ENCODE measurements at places on chromosomes 12 and 14.
A peak's percentile ranks its signal among the peaks of the same experiment; 100 is the strongest.

DNA sequence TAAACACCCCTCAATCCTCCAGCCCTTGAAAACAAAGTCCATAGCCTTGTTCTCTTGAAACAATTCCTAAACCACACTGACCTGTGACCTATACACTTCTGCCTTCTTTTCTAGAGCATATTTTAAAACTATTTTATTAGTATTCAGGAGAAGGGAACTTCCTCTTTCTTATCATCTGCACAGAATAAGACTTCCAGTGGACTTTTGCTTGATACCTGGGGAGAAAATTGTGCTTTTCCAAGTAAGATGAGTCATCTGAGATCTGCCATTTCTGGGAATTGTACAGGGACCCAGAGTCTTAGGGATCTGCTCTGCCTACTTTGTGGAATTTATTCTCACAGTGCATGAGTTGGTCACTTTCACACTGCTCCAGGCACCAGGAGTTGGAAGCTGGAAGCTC is 10.5 kb upstream of the WNT5B start:
- DNase-seq = no peak

- DNase-seq = no peak
These were observed 18.7 kb upstream of the MMP19 start for GRCh38 chr12:55861396-55861795.

DNA sequence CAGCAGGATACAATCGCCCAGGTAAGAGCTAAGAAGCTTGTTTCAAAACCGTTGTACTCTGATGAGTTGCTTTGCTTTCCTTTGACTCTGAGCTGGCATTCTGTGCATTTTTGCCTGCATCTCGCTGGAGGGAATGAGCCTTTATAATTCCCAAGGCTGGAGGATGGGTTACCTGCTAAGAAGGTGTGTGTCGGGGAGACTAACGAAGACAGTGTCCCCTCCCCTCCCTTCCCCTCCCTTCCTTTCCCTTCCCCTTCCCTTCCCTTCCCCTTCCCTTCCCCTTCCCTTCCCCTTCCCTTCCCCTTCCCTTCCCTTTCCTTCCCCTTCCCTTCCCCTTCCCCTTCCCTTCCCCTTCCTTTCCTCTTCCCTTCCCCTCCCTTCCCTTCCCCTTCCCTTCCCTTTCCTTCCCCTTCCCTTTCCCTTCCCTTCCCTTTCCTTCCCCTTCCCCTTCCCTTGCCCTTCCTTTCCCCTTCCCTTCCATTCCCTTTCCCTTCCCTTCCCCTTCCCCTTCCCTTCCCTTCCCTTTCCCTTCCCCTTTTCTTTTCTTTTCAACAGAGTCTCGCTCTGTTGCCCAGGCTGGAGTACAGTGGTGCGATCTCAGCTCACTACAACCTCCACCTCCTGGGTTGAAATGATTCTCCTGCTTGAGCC is 15.4 kb downstream of the C3AR1 start:
- no peak for DNase-seq

- no peak for DNase-seq
These were observed 346.4 kb upstream of the ATP2B1 start for GRCh38 chr12:90055071-90055470.

- DNase-seq = no peak
These were observed 38.0 kb downstream of the TMEM120B start for GRCh38 chr12:121750507-121750955.

DNA sequence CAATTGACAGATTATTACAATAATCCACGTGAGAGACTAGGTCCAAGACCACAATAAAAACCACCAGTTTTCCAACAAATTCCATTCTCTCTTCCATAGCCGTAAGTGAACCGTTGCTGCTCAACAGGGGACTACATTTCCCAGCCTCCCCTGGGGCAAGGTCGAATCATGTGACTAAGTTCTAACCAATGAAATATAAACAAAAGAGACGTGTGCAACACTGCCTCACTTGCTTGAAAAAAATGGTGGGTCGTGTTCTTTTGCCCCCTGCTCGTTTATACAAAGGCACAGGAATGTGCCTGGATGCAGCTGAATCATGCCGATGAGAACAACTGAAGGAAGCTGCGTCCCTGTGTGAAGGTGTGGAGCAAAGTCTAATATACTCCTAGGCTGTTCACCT is 51.1 kb downstream of the HSPB8 start:
- DNase-seq = peak; percentile 27

- DNase-seq = no peak
These were observed 114.5 kb downstream of the DACT1 start for GRCh38 chr14:58752289-58752688.

GRCh38 chr14:97336179-97336578 is 539.0 kb downstream of the VRK1 start:
- no peak for DNase-seq

- DNase-seq = no peak
These were observed 22.3 kb downstream of the IFT43 start for GRCh38 chr14:76007852-76008251.

DNA sequence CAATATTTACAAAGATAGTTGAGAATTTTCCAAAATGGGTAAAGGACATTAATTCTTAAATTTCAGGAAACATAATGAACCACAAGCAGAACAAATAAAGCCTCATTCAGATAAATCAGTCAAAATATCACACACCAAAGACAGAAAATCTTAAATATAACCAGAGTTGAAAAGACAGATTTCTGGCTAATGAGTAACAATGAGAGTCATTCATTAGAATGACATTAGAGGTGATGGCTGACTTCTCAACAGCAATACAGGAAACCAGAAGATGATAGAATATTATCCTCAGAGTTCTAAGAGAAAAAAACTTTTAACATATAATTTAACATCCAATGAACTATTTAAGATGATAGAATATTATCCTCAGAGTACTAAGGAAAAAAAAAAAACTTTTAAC is 124.2 kb downstream of the DENND5B start:
- no peak for DNase-seq

DNA sequence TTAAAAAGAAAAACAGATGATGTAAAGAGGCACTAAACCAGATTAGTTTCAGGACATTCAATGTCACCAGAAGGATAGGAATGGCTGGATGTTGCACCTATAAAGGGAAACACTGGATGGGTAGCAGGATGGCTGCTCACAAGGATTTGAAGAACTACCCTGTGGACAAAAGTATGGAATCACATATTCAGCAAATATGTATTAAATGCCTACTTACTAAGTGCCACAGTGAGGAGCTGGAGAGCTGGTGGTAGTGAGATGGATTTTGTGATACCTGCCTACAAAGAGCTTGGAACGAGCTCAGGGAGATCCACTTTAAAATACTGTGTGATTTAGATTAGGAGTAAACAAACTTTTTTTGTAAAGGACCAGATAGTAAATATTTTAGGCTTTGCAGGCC is 316.2 kb downstream of the PAWR start:
- DNase-seq = no peak

DNA sequence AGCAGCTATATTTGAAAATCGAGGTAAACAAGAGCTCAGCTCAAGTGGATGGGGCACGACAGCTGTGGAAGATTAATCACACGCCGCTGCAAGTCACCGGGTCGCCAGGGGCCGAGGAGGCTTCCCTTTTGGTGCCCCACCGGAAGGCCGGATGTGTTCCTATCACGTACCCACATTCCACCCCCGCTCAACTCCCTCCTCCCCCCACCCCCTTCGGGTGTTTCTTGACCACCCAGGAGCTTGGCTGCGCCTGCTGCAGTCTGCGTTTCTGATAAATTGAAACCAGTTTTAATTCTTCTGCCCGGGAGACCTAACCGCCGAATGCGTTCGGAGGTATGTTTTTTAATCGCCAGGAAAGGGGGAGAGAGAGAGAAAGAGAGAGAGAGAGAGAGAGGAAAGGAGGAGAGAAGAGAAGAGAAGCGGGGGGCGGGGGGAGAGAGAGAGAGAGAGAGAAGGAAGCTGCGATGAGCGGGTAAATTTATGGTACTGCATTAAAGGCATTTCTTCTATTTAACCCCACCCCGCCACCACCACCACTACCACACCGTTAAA is 1.8 kb downstream of the SLC8A3 start:
- no peak for DNase-seq

GRCh38 chr12:27244689-27245488 is 803 bp downstream of the STK38L start:
- no peak for DNase-seq

DNA sequence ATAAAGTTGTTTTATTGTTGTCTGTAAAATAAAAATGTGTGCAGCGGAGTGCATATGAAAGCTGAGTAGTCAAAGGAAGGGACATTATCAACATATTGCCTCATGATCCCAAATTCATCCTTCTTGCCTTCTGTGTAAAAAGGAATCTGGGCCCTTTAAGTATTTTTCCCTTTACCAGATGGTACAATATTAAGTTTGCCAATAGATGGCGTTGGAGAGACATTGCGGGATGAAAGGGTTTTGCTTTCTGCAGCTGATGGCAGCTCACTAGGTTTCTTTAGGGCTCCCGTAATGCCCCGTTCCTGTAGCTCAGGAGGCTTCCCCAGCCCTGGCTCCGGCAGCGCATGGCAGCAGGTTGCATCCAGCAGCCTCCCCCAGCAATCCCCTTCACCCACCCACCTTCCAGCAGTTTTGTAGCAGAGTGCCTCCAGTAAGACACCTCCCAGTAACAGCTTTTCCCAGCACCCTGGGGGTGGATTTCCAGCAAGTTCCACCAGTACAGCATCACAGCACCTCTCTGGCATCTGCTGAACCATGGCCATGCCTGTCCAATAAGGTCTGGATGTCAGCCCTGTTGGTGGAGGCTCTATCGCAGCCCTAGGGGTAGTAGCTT is 354.4 kb downstream of the MED13L start:
- DNase-seq = no peak

DNA sequence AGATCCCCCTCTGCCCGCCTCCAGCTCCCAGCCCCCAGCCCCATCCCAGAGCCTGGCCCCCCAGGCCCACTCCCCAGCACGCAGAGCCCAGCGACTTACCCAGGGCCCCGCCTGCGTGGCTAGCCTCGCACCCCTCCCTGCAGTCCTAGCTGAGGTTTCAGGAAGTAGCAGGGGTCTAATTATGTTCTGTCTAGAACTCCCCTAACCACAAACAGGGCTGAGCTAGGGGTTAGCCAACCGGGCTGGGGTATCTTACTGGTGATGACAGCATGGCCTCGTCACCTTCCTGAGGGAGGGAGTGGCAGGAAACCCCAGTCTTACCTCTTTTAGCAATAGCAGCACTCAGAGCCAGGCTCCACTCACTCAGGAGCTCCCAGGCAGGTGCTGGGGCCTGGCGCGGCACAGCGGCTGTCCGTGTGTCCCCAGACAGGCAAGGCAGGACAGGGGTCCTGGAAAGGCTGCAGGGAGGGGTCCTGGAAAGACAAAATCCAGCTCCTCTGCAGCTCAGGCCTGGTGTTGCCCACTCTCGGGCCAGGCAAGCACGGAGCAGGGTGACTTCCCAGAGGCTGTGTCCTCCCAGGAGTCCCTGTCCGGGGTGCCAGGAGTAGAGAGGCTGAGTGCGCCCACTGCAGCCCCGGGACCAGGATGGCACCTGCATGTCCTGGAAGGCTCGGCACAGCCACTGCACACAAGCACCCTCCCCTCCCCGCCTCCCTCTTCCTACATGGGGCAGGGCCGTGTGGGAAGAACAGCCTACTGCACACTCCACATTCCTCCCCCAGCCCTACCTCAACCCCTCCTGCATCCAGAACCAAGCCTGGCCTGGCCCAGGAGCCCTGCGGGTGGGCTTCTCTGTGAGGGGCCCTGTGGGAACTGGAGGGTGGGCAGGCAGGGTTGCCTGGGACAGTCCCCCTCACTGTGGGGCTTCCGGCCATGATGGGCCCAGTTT is at the start of gene GPR132:
Gene GPR132, minus strand, starts transcription at position 151 of the 949 bp plus-strand sequence. CDS start 10,010 bp downstream, outside the sequence.
- DNase-seq = no peak

- no peak for DNase-seq
These were observed 134.7 kb upstream of the RFLNA start for GRCh38 chr12:124160097-124160756.

DNA sequence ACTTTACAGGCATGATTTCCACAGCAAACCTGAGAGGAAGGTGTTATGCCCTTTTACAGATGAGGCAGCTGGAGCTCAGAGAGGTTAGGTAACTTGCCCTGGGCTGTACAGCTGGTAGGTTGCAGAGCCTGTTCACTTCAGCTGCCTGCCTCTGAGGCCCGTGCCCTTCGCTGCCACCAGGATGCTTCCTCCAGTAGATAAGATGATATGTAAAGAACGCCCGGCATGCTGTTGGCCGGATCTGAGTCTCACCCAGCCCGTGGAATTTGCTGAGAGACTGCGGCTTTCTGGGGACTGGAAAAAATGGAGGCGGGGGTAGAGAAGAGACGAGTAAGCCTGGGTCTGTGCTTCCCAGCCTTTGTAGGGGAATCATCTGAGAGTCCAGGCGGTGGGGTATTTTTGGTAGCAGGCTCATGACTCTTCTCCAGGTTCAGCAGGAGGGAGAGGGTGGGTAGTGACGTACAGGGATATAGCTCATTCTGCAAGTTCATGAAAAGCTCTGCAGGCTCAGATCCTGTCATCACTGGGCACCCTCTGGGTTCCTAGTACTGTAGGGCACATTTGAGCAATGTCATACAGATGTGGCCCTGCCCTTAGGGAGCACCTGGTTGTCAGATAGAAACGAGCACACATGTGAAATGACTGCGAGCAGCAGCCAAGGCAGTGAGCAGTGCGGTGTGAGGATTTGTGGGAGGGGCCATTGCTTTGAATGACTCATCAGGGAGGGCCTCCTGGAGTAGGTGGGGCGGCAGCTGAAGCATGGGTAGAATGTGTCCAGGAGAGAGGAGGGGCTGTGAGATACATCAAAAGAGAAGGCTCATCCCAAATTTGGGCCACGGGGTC is 159.4 kb downstream of the TSPAN9 start:
- DNase-seq = no peak

DNA sequence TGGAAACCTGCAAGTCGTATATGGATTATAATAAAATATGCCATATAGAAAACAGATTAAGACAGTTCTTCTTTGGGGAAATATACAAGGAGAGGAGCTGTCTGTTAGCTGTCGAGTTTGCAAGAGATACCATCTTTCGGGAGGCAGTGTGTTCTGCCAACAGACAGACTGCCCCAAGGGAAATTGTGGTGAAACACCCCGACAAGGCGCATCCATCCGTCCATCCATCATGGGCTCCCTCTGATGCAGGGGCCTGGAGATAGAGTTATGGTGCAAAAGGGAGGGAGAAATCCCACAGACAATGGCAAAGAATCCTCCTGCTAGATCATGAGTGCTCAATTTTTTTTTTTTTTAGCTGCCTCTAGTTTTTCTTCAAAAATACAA is 156.3 kb downstream of the DPF3 start:
- no peak for DNase-seq

DNA sequence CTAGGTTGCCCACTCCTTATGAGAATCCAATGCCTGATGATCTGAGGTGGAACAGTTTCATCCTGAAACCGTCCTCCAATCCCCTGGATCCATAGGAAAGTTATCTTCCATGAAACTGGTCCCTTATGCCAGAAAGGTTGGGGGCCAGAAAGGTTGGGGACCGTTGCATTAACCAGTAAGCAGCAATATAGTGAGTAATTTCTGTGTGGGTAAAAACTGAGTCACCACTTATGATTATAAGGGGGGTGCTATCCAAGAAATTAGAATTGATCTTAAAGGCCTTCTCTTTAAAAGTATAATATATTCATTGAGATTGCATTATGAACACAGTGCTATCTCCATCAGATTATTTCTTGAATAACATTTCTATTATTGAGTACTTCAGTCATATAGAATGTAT is 97.2 kb downstream of the PCNX1 start:
- no peak for DNase-seq

GRCh38 chr14:98798099-98798498 is 473.9 kb downstream of the BCL11B start:
- DNase-seq = no peak

Data from D721Med (cell line).